Stimulated activated CD4-positive, alpha-beta T cell treated with anti-CD3 and anti-CD28 coated beads, Interleukin-1b, Interleukin-23, amount 100 ng/mL, for 1 hour (primary cell): ENCODE measurements at places on chromosomes 11 and 22.

DNA sequence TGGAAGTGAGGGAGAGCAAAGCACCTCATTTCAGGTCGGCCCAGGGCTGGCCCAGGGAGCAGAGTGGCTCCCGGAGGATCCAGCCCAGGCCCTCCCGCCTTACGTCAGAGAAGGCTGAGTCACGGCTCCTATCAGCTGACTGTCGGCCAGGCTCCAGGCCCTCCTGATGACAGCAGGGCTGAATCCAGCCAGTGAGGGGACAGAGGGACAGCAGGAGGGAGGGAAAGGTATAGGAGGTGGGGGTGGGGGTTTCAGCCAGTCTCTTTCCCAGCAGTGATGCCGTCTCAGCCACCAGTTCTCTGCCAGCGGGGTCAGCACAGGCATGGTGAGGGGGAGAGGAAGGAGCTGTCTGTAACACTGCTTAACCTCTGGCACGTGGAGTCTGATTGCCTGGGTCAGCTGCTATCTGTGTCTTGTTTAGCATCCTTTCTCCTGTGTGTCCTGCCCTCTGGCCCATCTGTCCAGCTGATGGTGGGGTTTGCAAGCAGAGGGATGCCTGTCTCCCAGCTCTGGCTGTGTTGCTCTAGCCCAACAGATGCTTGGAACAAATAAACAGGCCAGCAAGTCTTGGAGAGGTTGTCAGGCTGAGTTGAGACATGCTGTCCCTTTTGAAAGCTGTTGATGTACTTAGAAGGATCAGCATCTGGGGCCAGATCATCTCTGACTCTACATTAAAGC, 74.0 kb downstream of the ADAMTS15 start:
- DNase-seq: no peak

DNA sequence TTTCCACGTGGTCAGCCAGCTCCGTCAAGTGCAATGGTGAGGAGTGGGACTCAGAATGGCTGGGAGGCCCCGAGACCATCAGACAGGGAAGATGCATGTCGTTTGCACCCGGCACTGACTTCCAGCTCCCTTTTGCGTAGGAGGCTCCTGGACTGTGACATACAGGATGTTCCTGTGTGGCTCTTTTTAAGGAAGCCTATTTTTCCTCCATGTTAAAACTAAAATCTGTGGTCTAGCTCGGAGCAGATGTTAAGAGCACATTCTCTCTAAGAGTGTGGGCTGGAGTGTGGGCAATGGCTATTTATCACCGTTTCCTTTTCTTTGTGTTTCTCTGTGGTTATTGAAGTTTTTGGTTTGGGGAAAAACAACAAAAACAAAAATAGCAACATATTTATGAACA, 40.9 kb upstream of the AMPD3 start:
- no peak for DNase-seq

DNA sequence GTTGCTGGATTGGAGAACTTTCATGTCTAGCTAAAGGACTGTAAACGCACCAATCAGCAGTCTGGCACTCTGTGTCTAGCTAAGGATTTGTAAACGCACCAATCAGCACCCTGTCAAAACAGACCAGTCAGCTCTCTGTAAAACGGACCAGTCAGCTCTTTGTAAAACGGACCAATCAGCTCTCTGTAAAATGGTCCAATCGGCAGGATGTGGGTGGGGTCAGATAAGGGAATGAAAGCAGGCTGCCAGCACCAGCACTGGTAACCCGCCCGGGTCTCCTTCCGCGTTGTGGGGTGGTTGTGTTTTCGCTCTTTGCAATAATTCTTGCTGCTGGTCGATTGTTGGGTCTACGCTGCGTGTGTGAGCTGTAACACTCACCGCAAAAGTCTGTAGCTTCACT, 11.3 kb downstream of the MYO18B start:
- no peak for DNase-seq

DNA sequence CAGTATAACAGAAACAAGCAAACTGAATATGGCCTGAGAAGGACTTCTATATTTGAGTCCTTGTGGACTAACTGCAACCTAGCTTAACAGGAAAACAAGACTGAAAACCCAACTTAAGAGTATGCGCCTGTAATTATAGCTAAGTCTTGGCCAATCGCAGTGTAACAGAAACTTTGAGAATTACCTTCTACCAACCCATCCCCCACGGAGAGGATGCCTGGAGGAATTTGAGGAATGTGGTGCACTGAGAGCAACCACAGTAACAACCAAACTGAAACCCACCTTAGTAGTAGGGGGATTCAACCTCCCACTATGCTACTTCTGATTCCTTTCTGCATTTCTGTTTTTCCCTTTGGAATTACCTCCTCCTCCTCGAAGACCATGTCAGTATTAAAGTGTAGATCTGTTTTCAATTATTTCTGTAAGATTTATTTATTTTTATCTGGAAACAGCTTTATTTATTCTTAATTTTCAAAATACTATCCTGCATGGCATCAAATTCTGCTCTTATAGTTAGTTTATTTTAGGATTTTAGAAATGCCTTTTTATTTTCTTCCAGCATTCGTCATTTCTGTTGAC, 393.6 kb downstream of the KCNA4 start:
- no peak for DNase-seq

GRCh38 chr11:64870176-64870892, 8.1 kb downstream of the EHD1 start:
- DNase-seq: no peak

DNA sequence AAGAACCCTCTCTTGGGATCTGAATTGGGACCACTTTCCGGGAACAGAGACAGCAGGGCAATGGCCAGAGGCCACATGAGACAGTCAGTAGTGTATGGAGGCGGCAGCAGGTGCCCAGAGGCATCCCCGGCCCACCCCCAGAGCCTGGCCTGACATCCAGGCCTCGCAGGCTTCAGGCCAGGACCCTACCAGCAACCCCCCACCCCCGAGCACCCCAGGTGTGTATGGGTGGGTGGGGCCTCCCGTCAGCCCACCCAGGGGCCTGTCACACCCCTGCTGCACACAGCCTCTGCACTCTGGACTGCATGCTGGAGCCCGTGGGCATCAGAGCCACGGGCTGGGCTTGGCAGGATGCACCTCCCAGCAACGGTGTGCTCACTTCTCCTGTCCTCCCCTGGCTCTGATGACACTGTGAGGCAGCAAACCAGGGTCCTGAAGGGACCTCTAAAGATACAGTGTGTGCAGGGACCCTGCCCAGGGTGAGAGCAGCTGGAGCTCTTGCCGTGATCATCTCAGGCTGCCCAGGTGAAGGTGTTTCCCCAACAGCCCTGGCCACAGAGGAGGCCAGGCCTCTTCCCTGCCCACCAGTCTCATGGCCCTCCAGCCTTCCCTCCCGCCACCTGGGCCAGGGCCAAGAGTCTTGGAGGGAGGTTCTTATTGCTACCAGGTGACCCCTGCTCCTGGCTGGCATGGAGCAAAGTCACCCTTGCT, 88.8 kb upstream of the SEPTIN5 start:
- DNase-seq: no peak

DNA sequence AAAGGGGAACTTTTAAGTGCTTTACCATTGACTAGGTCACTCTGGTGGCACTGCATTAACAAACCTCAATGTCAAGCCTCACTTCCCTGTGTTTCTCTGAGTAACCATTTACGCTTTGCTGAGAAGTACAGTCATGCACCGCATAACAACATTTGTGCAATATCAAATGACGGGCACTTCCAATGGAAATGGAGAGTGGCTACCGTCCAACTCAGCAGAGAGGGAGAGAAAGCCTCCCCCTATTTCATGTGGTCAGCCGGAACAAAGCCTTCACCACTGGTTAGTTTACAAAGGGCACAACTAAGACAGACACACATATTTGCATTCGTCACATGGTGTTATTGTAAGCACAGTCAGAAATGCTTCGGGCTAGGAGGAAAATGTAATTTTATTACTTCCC, 117.3 kb downstream of the RASSF10 start:
- DNase-seq: no peak

GRCh38 chr11:69888483-69889181, 69.4 kb upstream of the FGF3 start:
- peak; percentile 21 for DNase-seq

DNA sequence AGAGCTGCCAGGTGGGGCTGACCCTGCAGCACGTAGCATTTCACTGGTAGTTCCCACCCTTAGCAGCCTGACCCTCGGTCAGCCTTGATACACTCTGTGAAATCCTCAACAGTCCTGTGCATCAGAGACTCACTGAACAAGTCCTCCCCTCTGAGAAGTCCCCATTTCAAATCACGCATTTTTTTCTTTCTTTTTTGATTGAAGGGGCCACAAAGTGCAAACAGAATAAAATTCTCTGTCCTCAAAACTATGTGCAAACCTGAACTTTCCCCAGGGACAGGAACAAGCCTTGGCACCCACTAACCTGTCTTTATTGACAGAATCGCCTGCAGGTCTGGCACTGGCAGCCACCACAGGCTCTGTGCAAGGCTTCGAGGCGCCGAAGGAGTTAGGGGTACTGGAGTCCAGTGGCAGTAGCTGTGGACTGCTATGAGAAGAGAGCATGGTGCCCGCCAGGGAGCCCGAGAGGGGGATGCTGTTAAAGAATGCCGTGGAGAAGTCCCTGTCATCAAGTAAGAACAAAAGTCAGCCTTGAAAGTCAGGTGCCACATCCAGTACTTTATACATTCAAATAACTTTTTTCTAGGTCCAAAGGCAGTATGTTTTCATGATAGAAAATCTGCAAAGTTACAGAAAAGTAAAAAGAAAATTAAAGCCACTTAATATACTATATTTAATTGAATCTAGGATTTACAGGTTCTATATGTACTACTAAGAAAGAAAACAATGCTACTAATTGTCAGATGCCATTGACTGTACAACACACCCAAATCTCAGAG, 53.8 kb downstream of the HIRA start:
- DNase-seq: no peak

DNA sequence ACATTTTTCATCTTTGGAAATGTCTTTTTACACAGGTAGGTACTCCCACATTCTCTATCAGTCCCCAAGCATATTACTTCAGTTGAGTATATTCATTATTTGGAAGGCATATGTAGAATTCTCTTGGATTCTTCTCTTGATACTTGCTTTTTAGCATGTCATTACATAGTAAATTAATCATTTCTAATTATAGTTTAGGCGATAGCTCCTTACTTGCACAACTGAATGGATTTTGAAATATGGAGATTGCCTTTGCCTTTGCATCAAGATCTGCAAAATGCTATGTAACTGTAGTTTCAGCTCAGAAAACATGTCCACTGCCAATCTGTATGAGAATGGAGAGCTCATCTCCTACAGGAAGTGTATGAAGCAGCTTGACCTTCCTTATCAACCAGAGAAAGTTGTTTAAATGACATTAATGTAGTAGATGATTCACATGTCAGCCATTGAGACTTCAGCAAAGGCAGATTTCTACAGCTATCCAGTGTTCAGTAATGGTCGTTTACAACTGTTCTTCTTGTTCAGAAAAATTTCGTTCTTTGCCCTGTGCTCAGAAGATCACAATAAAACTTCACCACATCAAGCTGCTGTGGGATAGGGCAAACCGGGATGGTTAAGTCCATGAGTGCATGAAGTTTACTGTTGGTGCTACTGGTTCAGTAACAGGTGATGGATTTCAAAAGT, 61.6 kb downstream of the PPP6R3 start:
- no peak for DNase-seq

- no peak for DNase-seq
Measured at GRCh38 chr11:100308202-100308601, 378.9 kb upstream of the ARHGAP42 start.

DNA sequence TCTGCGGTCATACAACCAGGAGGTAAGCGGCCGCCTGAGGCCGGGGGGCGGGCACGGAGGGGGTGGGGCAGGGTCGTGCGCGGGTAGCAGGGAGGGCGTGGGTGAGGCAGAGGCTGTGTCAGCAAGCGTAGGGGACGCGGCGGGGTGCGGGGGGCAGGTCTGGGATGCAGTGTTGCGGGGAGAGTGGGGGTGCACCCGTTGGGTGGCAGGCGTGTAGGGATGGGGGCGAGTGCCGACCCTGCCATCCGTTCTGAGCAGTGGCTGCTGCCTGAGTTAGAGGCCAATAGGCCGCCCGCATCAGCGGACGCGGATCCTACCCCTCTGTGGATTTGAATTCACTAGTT, 1.4 kb downstream of the RIC8A start:
- DNase-seq: no peak

GRCh38 chr11:20017320-20017719, 143.0 kb downstream of the DBX1 start:
- DNase-seq: no peak

- no peak for DNase-seq
Measured at GRCh38 chr11:118785362-118785761, 5.6 kb downstream of the DDX6 start.

DNA sequence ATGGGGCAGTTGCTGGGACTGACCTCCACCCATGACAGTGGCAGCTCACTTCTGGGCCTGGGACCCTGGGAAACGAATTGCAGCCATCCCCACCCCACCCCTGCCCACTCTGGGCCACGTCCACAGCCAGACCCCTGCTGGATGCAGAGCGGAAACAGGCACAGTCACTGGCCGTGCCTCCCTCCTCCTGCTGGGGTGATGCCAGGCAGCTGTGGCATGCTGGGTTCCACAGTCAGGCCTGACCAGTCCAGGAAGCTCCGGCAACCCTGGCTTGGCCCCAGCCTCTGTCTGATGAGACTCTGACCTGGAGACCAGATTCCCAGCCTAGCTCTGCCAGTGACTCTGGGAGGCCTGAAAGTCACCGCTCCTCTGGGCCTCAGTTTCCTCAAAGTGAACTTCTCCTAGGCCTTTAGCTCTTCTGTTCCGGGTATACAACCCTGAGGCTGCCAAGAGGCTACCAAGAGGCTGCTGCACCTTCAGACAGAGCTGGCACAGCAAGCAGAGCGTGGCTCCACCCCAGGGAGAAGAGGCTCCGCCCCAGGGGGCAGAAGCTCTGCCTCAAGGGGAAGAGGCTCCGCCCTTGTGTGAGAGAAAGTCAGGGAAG, 8.9 kb downstream of the SULT4A1 start:
- DNase-seq: no peak

DNA sequence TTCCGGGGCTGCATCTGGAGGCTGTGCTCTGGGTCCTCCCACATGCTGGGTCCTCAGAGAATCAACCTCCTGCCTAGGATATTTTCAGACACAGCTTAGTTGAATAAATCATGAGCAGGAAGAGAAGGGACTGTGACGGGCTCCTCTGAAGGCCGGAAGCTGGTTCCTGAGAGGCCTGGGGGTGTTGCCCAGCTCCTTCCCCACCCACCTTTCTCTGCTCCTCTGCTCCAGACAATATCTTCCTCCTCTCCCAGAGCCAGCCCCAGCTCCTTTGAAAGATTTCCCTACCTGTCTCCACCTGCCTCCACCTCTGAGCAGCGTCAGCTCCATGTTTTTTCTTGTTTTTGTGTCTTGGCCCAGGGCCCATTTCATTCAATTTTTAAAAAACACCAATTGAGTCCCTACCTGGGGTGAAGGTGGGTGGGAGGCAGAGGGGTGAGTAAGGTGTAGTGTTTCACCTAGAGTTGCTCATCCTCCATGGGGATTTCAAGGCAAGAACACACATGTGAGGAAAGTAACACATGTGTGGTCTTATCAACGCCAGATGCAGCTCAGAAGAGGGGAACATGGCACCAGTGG, 24.8 kb upstream of the THY1 start:
- no peak for DNase-seq
